ENCODE measurements at places on chromosomes 1 and 21.

DNA sequence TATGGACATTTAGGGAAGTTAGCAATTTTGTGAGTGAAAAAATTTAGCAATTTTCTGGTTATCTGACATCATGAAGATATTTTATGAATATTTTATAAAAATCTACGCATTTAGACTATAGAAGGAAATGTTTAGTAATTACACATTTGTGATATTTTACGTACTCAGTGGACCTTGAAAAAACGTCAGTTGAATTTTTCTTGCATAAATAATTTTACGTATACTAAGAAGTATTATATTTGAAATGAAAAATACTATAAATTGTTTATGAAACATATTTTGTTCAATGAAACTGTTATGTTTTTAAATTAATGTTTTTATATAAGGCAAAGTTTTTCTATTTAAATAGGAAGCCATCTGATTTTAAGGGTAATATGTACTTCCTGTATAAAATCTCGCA is 462.8 kb downstream of the NCAM2 start:
- DNase-seq = no peak

DNA sequence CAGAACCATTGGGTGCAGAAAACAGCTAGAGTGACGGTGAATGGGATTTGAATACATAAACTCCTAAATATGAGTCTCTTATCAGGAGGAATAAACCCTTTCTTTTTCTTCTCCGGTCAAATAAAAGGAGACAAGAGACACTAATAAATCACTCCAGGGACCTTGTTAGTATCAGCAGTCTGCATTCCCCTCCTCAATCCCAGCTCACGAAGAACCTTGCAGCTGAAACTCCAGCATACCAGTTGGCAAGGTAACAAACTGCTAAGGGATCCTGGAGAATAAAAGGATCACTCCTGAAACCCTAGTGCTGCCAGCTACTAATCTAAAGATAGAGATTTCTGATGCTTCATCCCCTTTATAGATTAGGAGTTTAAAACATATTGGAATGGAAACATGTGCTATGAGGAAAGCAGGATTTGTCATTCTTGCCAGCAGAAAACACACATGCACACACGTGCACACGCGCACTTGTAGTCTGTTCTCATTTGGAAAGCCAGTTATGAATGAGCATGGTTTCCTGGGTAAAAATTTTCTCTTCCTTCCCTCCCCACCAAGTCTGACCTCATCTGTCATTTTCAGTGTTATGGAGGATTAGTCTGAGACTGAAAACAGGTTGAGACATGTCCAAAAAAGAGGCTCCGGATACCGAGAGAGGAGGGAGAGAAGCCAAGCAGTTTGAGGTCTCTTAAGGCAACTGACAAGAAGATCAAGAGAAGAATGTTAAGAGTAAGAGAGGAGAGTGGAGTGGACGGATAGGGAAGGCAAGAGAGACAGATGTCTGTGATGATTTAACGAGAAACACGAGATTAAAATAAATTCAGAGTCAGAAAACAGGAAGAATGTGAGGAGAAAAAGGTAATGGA is 10.9 kb downstream of the IER5 start:
- no peak for DNase-seq

DNA sequence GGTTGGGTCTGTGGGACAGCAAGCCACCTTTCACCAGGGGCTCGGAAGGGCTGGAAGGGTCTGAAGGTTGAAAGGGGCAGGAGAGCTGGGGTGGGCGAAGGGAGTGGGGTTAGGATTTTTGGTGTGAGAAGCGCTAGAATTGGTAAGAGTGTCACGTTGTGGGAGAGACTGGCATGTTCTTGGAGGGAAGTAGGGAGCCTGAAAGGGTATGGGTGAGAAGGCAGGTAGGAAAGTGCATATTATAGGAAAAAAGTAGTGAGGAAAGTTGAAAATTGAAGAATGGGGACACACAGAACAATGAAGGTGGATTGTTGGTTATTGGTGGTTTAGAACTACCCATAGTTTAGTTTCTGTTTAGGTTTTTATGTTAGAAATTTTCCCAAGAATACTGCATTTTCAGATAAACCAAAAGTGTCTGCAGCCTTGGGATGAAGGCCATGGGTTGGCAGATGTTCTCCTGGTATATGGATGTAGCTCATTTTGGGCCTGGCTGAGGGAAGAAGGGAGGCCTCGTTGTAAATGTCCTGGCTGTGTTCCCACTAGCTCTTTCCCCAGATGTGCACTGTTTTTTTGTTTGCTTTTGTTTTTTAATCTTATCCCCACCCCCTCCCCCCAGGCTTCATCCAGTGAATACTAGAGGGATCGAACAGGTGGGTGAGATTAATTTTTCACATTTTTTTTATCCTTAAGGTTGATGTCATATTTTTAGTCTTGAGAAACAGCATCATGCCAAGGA is 1.2 kb downstream of the LRRC42 start:
- DNase-seq = no peak

DNA sequence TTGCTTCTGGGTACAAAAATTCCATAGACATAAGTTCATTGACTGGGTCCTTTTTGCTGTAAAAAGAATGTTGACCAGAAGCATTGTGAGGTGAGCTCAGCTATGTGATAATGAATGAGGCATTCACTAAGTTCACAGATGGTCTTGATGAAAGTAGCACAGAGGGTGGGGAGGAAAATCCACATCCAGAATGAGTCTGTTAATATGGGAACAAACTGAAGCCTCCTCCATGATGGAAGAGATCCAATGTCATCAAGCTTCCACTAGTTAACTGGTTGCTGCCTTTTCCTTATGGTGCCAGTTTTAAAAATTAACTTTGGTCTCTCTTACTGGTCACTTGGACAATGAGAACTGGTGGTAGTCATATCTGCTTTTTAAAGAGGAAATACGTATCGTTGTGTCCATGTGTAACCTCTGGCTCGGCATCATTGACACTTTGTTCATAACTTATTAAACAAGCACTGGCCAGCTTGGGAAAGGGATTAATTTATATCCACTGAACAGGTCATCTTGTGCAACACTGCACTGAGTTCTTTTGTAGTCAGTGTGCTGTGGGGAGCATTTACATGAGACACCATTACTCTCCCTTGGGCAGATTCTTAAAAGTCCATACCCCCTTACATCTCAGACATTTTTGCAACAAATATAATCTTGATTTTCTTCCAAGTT is 88.6 kb downstream of the ADAMTS1 start:
- no peak for DNase-seq

DNA sequence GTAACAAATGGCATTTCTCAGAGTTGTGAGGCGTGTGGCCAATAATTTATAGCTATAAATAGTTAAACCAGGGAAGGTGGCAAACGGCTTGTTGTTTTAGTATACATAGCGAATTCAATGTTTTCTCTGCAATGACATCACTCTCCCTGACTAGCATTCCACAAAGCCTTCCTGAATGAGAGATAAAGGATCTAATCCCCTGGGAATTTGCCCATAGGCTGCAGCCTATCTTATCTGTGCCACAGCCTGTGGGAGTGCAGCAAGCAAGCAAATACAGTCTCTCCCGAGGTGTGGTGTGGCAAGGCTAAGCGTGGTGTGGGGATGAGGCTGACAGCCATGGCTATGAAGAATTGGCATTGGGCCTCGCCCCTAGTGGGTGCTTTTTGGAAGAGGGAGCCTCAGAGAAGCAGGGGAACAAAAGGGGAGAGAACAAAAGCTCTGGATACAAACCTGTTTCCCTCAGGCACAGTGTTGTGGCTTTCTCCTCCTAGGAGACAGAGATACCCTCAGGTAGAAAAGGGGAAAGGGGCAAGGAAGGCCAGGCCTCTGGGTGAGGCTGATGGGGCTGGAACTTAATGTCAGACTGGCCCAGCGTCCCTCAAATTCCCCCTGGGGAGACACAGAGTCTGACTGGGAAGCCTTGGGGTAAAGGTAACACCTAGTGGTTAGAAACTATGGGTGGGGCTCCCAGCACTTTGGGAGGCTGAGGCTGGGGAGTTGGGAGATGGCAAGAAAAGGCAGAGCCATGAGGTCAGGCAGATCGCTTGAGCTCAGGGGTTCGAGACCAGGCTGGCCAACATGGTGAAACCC is 8.9 kb downstream of the TAGLN2 start:
- DNase-seq = no peak

DNA sequence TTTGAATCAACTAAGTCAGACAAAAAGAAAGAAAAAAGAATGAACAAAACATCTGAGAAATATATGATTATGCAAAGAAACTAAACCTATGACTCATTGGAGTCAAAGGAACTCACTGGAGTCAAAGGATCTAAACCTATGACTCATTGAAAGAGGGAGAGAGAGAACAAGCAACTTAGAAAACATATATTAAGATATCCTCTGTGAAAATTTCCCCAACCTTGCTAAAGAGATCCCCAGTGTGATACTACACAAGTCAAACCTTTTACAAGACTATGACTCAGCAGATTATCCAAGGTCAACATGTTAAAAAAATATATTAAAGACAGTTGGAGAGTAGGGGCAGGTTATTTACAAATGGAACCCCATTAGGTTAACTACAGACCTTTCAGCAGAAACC is 1538.3 kb downstream of the NCAM2 start:
- no peak for DNase-seq

DNA sequence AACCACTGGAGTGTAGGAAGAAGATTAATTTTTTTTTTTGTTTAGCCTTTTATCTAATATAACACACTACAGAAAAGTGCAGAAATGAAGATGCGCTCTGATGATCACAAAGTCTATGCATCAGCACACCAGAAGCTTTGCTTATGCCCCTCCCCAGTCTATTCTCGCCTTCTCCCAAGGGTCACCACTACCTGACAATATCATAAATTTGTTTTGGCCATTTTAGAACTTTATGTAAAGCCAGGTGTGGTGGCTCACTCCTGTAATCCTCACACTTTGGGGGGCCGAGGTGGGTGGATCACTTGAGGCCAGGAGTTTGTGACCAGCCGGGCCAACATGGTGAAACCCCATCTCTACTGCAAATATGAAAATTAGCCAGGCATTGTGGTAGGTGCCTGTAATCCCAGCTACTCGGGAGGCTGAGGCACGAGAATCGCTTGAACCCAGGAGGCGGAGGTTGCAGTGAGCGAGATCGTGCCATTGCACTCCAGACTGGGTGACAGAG is 231.3 kb downstream of the FOXD2 start:
- no peak for DNase-seq

GRCh38 chr1:172328266-172328665 is 92.2 kb upstream of the C1orf105 start:
- DNase-seq = no peak

DNA sequence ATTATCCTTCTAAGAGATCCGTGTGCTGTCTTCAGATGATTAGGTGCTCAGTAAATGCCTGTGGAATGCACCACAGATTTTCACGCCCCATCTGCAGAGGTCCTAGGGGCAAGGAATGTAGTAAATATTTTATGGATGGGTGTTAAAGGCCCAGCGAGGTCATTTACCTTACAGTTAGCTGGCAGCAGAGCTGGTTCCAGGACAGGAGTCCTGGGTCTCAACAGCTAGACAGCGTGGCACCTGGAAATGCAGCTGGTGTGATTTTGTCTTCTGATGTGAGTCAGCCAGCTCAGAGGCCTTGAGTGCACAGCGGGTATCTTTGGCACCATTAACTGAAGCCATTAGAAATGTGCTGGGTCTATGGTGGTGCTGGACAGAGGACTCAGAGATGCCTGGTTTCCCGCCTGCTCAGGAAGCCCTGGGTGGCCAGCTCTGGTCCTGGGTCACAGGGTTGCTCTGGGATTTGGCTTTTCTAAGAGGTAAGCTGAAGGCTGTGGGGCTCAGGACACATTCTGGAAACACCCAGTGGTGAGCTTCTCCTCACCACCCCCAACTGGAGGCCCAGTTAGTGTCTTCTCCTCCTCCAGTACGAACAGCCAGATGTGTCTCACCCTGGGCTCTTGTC is 65.5 kb downstream of the DDX20 start:
- no peak for DNase-seq

GRCh38 chr1:77465922-77466321 is 184.1 kb downstream of the AK5 start:
- DNase-seq = no peak

DNA sequence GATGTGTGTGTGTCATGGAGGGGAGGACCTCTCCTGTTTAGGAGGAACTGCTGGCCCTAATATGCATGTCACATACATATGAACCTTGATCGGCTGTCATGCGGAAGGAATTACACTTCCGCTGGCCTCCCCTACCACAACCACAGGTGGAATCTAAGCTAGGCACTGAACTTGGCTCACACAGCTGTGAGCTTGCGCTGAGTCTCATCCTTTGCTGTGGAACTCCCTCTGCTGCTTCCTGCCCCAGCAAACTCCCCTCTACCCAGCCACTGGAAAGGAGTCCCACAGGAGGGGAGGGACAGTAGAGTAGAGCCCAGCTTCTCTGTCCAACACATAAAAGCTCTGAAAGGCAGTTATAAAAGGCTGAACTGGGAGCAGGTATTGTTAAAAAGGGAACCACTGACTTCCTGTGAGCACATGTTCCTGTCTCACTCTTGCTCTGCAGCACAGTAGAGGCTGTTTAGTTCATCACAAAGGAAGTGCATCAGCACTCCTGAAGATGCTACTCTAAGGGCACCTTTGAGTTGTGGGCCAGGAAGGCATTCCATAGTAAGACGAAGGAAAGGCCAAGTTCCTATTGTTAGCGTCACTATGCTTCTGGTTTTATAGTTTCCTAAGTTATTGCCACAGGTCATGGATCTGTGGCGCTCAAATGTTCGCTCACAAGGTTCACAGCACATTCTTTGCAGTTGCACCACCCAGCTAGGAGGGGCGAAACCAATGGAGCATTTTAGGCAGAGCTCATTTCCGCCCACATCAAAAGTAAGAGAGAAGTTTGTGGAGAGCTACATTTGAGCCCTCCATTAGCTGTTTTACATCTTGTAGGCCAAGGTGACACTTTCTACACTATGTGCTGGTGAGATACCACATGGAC is 17.7 kb upstream of the PTPRC start:
- DNase-seq = no peak

- no peak for DNase-seq
These were observed 6.7 kb upstream of the PTGER3 start for GRCh38 chr1:71054281-71054731.

- no peak for DNase-seq
These were observed 81.8 kb upstream of the KCNA3 start for GRCh38 chr1:110756506-110756905.

DNA sequence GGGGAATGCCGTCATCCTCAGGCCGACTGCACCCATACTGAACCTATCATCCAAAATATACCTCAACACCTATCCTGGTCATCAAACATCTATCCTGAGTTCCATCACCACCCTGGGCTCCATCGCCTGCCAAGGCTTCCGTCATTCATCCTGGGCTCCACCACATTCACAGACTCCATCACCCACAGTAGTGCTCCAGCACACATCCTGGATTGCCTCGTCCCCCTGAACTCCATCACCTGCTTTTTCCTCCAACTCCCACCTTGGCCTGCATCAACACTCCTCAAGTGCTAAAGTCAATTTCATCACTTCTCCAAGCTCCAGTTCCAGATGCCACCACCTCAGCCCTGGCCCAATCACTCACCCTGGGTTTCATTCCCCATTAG is 7.8 kb downstream of the MAP3K6 start:
- DNase-seq = no peak

DNA sequence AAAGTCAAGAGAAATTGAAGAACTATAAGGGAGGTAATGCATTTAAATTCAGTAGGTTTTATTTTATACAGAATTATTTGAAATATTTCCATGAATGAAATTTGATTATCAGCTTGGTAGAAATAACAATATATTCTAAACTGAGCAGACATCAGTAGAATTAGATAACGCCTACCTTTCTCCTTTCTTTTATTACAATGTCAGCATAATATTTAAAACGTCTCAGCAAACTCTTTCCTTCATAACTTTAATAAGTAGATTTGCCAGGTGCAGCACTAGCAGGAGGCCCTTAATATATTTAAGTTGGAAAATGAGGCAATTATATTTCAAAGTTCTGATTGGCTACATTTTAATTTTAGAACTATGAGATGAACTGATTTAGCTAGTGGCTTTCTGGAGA is 298.8 kb downstream of the BRINP3 start:
- no peak for DNase-seq
